A172 (cell line): ENCODE measurements at places on chromosomes 5 and 9. TPM values are rescaled to one million over a fixed set of nuclear protein-coding genes. Genes with fewer than 3 reads are reported as not detected.

Gene ARRDC1
- total RNA-seq = 57.3 and 64.3 TPM in 2 replicates

Gene ARID3C
- 0.19 TPM in 1 of 2 replicates, not detected in the other for total RNA-seq

Gene ECSCR
- total RNA-seq = 0.62 and 1.8 TPM in 2 replicates

Gene ENHO
- 0.43 and 1.1 TPM in 2 replicates for total RNA-seq

Gene MYMK
- total RNA-seq = not detected in 2 replicates

Gene PCDHGA1
- total RNA-seq = 1.5 and 1.6 TPM in 2 replicates

Gene RNF183
- not detected in 2 replicates for total RNA-seq

Gene CTSL
- 318 and 350 TPM in 2 replicates for total RNA-seq

Gene SPINK7
- total RNA-seq = not detected in 2 replicates

Gene BOD1
- total RNA-seq = 80.6 and 83.8 TPM in 2 replicates

Gene ZNF474
- not detected in 2 replicates for total RNA-seq

Gene GABRA6
- total RNA-seq = not detected in 2 replicates

Gene IL13
- not detected in 2 replicates for total RNA-seq
